AG09309 (cell line): ENCODE measurements at places on chromosomes 3 and 15.

GRCh38 chr15:61835496-61836106 is 224.6 kb downstream of the VPS13C start:
- DNase-seq = no peak

GRCh38 chr15:77818484-77819047 is 185.9 kb upstream of the LINGO1 start:
- DNase-seq = no peak

GRCh38 chr3:8869613-8870012 is 93.7 kb downstream of the RAD18 start:
- DNase-seq = peak; percentile 82

- no peak for DNase-seq
These were observed 122.8 kb downstream of the CACNA1D start for GRCh38 chr3:53616971-53617892.

DNA sequence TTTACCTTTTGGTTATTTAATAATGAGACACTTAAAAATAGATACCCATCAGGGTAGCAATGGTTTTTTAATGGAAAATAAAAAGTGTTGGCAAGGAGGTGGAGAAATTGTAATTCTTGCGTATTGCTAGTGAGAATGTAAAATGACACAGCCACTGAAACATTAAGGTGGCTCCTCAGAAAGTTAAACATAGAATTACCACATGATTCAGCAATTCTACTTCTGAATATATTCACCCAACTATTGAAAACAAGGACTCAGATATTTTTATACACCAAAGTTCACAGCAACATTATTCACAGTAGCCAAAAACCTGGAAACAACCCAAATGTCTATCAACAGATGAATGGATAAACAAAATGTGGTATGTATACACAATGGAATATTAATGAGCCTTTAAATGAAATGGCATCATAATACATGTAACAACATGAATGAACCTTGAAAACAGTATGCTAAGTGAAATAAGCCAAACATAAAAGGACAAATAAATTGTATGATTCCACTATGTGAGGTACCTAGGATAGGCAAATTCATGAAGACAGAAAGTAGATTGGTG is 163.5 kb downstream of the IMPG2 start:
- DNase-seq = no peak

- no peak for DNase-seq
These were observed 190.9 kb upstream of the IL12A start for GRCh38 chr3:159797771-159798170.

- DNase-seq = no peak
These were observed 410.6 kb upstream of the WNT5A start for GRCh38 chr3:55897573-55898224.

DNA sequence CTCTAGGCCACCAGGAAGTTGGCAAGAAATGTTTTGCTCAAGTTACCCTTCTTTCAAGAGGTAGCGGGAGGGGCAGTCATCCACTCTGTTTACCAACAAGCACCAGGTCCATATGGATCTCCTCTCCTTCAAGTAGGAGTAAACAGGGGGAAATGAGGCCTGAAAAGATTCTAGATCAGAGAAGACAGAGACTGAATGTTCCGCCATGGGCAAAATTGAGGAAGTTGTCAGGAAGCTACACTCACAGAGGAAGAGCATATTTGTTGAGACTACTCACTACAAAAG is 81.6 kb downstream of the KLF15 start:
- DNase-seq = no peak

GRCh38 chr15:91308855-91309254 is 208.8 kb downstream of the SV2B start:
- no peak for DNase-seq

DNA sequence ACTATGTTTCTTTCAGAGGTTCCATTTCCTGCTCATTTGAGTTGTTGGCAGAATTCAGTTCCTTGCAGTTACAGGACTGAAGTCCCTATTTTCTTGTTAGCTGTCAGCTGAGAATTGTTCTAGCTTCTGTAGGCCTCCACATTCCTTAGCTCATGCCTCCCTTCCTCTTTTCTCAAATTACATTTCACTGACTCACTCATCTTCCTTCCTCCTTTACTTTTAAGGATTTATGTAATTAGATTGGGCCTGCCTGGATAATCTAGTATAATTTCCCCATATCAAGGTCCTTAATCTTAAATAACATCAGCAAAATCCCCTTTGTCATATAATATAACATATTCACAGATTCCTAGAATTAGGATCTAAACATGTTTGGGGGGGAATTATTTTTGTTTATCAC is 40.6 kb upstream of the RBMS3 start:
- DNase-seq = no peak

- DNase-seq = peak; percentile 90
These were observed 36.3 kb downstream of the LRTM1 start for GRCh38 chr3:54891540-54891897.

DNA sequence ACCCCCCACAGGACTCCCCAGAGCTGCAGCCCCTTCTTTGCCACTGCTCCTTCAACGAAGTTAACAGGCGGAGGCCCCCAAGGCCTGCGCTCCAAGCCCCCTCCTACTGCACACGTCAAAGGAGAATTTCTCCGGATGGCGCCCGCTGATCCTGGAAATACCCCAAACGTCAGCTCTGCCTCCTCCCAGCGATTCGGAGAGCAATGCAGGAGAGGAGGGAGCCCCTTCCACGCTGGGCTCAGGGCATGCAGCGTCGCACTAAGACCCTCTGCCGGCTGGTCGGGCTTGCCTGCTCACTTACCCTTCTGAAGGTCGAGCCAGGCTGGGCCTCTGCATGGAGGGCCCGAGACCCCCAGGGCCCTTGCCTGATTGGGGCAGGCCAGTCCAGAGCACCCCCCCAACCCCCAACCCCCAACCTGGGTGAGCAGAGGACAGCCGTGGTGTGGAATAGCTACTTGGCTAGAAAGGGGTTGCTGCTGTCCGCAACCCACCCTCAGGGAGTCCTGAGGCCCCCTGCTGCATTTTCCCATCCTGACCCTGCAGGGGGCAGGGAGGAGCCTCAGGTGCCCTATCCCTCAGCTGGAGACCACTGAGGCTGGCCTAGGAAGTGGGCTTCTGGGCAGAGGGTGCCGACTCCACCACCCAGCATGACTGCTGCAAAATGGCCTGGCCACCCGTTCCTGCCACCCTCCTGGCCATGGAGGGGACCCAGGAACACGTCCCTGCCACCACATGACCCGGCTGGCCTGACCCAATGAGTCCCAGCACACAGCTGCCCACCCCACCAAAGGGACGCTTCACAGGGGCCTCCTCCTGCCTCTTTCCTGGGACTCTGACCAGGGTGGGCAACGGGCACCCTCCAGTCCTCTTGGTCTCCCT is 976 bp downstream of the ATP2B2 start:
- no peak for DNase-seq

DNA sequence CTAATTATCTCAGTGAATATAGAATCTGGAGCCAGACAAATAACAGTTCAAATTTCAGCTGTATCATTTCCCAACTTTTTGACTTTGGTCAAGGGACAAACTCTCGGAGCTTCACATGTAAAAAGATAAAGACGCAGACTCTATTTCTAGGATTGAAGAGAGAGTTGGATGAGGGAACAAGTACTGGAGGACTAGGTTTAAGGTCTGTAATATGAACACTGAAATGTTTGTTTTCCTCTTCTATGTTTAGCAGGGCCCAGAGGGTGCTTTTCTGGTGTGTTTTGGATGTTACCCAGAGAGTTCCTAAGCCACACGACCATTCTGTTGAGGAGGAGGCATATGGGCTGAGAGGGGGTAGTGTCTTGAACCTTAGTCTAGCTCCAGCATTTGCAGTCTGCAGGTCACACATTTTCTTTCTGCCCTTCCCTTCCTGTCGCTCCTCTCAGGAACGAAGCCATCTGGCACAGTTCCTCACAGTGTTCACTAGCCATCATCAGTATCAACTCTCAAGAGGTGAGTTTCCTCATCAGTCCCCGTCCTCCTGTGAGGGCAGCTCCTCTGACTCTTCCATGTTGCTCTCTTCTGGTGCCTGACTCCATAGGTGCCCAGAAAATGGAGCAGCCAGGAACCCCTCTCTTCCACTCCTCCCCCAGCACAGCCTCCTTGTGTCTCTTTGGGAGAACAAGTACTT is 250.1 kb downstream of the SQOR start:
- no peak for DNase-seq

GRCh38 chr15:80730926-80731325 is 35.8 kb downstream of the ABHD17C start:
- DNase-seq = no peak

GRCh38 chr3:67241084-67241483 is 243.0 kb downstream of the KBTBD8 start:
- no peak for DNase-seq
